ENCODE measurements at places on chromosomes 2 and 18.

DNA sequence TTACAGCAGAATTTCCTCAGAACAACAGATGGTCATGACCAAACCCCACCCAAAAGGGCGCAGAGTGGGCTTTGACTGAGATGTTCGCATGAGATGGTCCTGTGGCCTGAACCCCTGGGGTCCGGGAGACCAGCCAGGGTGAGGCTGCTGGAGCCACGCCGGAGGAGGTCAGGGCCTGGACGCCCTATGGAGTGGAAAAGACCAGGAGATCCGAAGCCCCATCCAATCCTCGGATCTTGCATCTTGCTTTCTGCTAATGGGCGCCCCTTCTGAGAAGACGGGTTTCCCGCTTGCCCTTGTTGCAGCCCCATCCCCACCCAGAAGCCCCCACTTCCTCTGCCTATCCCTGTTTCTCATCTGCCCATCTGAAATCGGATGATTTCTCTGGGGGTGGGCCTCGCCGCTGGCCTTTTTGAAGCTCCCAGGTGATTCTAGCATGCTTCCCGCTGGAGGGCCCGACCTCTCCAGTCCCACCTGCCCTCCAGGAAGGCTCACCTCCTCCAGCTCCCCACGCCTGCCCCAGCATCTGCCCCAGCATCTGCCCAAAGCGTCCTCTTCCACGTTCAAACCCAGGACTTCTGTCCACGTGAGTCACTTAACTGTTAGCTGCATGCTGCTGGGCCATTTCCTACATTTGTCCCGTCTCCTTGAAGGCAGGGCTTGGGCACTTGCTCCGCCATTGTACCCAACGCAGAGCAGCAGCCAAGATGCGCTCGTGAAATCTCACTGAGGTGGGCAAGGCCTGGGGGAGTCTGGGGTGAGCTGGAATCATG is 4.3 kb upstream of the CNDP1 start:
- DNase-seq, result no peak

GRCh38 chr2:163570391-163570790 is 165.4 kb downstream of the FIGN start:
- no peak for DNase-seq

- no peak for DNase-seq
Observed at GRCh38 chr2:155145758-155146229, 447.3 kb downstream of the KCNJ3 start.

- DNase-seq, result no peak
Observed at GRCh38 chr2:27014771-27015433, 17.9 kb upstream of the TMEM214 start.

DNA sequence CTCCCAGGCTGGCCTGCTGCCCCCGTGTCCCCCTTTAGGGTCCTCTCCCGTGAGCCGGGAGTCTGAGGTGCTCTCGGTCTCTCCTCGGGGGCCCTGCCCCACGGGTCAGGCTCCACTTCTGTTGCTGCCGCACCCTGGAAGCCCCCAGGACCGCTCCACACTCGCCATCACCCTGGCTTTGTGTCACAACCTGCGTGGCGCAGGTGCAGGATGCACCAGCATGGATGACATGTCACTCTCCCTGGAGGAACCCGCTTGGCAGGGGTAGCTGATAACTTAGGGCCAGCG is 10.8 kb upstream of the ARHGEF4 start:
- DNase-seq, result no peak

DNA sequence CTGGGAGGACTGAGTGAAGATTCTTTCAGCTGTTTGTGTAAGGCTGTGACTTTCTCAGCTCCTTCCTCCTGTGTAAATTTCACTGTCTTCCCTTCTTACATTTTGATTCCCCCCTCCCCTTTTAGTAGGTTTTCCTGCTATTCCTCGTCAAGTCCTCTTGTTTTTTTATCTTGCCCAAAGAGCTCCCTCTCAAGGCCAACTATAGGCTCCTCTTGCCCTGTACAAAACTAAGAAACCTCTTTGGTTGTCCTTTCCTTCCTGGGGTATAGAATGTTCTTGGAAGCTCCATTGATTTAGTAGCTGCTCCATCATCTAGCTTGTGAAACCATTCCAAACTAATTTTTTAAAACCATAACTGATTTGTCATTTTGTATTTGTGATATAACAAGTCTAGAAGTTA is 7.3 kb downstream of the CCDC121 start:
- DNase-seq, result no peak

DNA sequence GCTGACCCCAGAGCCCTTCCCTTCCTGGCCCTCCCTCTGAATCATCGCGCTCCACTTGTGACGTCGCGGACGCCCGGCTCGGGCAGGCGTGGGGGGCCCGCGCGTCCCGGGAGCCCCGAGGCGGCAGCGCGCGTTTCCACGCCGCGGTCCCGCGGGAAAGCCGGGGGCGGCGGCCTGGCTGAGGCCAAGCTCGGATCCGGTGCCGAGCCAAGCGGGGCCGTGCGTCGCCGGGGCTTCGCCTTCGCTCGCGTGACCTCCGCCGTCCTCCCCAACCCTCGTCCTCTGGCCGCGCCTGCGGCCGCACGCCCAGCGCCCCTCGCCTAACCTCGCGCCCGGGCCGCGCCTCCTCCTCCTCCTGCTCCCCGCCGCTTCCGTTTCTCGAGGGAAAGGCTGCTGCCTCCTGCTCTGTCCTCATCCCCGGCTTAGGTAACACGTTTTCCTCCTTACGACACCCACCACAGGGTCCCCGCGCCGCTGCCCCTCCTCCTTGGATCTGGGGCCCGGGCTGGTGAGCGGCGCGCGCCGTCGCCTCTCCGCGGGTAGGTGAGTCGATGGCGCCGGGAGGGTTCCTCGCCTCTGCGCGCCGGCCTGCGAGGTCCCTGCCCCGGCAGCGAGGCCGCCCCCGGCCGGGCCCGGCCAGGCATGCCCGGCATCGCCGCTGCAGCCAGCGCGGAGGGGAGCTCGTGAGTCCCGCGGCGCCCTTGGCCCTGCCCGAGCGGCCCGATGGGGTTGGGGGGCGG is at the start of gene INPP1:
INPP1 (plus strand) TSS at position 54 of the 740 bp plus-strand sequence. CDS start 16,514 bp downstream, outside the sequence.
- peak; percentile 72 for DNase-seq

- DNase-seq, result no peak
Observed at GRCh38 chr2:122191331-122191730, 435.9 kb downstream of the TSN start.

- no peak for DNase-seq
Observed at GRCh38 chr2:111239107-111239506, 118.4 kb downstream of the BCL2L11 start.

DNA sequence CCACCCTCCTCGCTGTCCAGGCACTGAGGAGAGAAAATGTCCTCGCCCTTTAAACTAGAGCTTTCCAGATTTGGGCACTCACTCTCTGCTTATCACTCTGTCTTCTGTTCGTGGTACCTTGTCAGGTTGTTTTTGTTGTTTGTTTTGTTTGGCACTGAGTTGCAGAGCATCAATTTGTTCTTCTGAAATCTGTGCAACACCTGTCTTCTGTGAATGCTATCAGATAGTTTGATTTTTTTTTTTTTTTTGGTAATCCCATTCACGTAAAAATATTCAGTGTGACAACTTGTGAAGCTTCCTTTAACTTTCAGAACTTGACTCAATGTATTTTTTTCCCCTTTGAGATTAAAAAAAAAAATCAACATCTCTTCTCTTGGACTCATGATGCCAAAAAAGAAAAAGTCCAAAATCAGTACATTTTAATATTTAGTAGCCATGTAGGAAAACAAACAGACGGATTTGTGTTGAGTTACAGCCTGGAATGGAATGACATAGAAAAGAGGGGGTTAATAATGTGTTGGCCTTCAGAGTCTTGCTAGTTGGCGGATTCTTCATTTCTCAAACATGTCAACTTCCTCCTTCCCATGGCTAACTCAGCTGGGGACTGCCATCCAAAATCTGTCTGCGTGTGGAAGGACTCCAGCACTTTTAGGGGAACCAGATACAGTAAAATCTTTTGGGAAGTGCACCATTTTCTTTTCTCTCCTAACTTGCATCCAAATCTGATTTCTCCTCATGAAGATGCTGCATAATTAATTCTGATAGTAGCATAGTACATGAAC is 1.6 kb downstream of the TMEM178A start:
- DNase-seq, result no peak

DNA sequence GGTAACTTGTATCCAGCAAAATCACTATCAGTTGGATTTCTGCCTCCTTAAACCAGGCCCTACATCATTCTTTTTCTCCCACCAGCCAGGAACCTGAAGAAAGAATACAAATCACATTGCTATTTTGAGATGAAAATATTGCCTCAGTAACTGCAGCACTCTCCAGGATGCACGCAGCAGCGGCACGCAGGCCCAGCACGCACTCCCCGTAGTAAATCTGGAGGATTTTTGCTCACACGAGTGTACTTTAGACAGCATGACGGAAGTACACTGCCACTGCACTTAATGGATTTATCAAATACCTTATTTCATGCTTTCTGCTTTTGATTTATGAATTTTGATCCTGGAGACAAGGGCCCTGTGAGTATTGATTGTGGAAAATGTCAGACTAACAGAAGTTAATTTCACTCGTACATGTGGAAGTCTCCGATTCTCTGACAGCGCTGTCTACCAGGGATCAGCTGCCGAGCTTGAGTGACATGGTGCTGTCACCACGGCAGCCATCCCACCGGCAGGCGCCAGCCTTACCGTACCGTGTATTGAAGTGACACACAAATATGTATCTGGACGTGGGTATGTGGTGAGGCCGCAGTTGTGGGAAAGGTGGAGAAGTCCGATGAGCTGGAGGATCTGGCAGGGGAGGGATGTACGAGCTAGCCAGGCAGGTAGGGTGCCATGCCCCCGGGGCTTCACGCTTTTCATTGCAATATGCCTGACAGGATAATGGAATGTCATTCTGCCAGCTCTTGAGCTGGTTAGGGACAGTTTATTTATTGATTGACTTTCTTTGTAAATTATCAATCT is 863.7 kb downstream of the GALR1 start:
- no peak for DNase-seq

- no peak for DNase-seq
Observed at GRCh38 chr2:30798536-30798991, 8.7 kb downstream of the CAPN13 start.

DNA sequence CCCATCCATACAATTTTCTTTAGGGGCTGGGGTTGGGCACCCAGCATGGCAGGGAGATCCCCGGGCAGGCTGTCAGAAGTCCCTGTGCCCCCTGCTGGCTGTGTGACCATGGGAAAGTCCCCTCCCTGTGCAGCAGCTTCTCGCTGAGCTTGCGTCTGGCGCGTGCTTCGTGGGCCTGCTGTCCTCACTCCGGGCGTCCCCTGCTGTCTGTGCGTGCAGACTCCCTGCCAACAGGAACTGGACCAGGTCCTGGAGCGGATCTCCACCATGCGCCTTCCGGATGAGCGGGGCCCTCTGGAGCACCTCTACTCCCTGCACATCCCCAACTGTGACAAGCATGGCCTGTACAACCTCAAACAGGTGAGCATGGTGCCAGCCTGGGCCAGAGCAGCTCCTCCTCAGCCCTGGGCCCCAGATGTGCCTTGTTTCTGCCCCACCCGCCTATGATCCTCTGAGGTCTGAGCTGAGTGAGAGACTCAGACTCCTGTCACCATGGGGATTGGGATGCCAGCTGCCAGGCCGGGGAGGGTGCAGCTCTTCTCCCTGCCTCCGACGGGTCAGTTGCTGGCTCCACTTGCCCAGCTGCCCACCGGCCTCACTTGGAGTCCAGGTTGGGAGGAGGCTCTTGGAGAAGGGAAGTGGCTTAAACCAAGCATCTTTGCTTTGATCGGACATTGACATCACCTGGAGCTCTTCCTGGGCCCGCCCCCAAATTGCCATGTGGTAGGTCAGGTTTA is 28.6 kb downstream of the IGFBP2 start:
- no peak for DNase-seq

DNA sequence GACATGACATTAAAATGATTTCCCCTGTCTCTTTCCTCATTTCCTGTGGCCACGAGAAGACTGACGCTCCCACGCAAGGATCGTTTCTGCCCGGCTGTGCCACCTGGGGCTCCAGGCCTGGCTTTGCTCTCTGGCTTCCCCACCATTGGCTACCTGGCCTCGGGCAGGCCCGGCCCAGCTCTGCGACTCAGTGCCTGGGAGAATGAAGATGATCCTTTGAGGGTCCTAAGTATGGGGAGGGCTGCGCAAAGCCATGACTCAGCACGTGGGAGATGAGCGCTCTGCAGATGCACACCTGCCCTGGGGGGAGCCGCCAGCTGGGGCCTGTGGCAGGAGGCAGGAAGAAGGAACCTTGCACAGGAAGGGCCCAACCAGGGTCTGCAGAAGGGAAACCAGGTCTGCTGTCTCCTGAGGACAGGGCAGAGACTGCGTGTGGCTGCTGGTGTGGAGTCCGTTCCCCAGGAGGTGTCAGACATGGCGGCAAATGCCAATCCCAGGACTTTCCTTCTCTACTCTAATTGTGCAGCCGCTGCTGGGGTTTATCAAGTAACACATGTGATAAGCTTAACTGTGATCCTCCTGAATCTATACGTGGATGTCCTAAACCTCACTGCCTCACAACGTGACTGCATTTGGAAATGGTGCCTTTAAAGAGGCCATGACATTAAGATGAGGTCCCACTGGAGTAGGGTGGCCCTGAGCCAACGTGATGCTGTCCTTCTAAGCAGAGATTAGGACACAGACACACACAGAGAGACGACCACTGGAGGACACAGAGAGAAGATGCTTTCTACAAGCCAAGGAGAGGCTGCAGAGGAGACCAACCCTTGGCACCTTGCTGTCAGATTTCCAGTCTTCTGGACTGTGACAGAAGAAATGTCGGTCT is 32.9 kb downstream of the MBP start:
- no peak for DNase-seq

DNA sequence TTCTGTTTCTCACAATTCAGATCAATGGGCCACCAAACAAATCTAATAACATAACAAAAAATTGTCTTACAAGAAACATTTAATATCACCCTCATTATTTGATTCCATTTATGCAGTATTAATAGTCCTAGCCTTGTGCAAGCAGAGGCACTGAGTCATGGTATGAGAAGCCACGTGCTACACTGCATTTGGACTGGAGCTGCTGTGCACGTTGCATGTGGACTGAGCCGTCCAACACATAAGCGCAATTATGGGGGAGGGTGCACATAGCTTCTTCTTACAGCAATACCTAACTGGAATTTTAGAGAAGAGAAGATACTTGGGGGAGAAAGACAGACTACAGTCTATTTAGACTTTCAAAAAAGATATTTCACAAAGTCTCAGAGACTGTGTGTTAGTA is 329.6 kb upstream of the ID2 start:
- no peak for DNase-seq

GRCh38 chr2:19439081-19439480 is 80.7 kb upstream of the OSR1 start:
- DNase-seq, result no peak

DNA sequence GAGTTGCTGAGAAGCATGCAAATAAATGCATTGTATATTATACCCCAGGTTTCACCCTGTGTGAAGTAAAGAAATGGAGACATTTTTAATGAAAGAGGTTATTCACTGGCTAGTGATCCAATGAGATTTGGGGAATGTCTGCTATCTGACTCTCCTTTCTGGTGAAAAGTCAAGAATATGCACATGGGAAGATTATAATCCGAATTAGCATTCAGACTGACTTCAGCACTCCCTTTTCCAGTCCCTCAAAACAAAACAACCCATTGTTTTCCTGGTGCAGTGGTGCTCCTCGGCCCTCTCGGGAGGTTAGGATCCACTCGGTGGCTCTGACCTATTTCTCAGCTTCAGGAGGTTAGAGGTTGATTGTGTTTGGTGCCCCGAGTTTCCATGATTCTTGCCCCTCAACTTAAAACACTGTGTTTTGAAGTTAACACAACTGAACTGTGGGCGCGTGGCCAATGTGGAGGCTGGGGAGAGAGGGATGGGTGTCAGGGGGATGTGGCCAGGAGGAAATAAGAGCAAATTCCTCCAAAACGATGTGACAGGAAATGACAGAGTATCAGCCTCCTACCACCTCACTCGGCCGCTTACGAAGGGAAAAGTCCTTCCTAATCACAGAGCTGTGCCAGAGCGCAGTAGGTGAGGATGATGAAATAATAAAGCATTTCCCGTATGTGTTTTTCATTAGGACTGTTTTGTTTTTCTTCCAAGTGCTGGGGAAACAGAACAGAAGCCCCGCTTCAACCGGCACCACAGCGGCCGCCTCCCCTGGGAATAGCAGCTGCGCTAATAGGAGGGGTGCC is 440.1 kb downstream of the MTX2 start:
- no peak for DNase-seq

Measured in hippocampal formation (tissue), 2 donors.